ENCODE measurements at places on chromosomes 11 and 22. TPM values are rescaled to one million over a fixed set of nuclear protein-coding genes. Genes with fewer than 3 reads are reported as not detected.

Gene GPR83
- under 0.01 TPM for total RNA-seq

Gene NPAS4
- not detected for total RNA-seq

Gene SCGB1D2
- not detected for total RNA-seq

Gene FAM181B
- total RNA-seq: not detected

Gene PGR
- under 0.01 TPM for total RNA-seq

Gene CALCA
- not detected for total RNA-seq

Gene CRACR2B
- total RNA-seq: 0.65 TPM

Gene OPCML
- not detected for total RNA-seq

Gene PRODH
- total RNA-seq: 0.18 TPM

Gene BBOX1
- total RNA-seq: 0.28 TPM

Gene TIGD3
- total RNA-seq: 0.14 TPM

Gene IFTAP
- total RNA-seq: 30.3 TPM

Gene MYOD1
- total RNA-seq: not detected

Gene TRIM51
- total RNA-seq: not detected

Gene TYR
- total RNA-seq: not detected

Gene PGA5
- total RNA-seq: not detected

Gene SLC15A3
- total RNA-seq: 15.8 TPM

Gene DESI1
- total RNA-seq: 9.0 TPM

Gene OR56A1
- not detected for total RNA-seq

Gene FUT4
- 3.3 TPM for total RNA-seq

Gene ACRV1
- not detected for total RNA-seq

Gene MUC5AC
- not detected for total RNA-seq

Gene ELF5
- not detected for total RNA-seq

Gene MS4A7
- not detected for total RNA-seq

Gene CXCR5
- total RNA-seq: not detected

Gene BCO2
- total RNA-seq: 7.5 TPM

Gene TUB
- 15.2 TPM for total RNA-seq

Gene CHKB
- total RNA-seq: 16.6 TPM

Gene KDM4D
- 0.43 TPM for total RNA-seq

Gene TMPRSS6
- not detected for total RNA-seq

Gene RCOR2
- total RNA-seq: 4.3 TPM

Gene CALCB
- total RNA-seq: not detected

Gene PAX6
- not detected for total RNA-seq

Gene TREH
- not detected for total RNA-seq

Gene DMC1
- total RNA-seq: 2.7 TPM

Gene XKR3
- total RNA-seq: not detected

Gene OR2AG2
- under 0.01 TPM for total RNA-seq

Gene ZNF215
- total RNA-seq: 3.1 TPM

Gene KRTAP5-8
- total RNA-seq: not detected

Gene EFEMP2
- 94.0 TPM for total RNA-seq

Gene TMEM109
- total RNA-seq: 17.8 TPM

Gene PRG2
- 0.55 TPM for total RNA-seq

Gene RIC3
- not detected for total RNA-seq

Gene WBP2NL
- 0.46 TPM for total RNA-seq

Gene C11orf21
- total RNA-seq: not detected

Gene AGBL2
- 0.83 TPM for total RNA-seq

Gene APOBEC3B
- total RNA-seq: 0.37 TPM

Gene OR5A1
- total RNA-seq: not detected

Gene CASP4
- 168 TPM for total RNA-seq

Gene OTOG
- not detected for total RNA-seq

Gene XNDC1N
- total RNA-seq: 5.1 TPM

Gene DSCAML1
- total RNA-seq: not detected

Gene AIFM3
- 1.3 TPM for total RNA-seq

Gene ZNF74
- 10.4 TPM for total RNA-seq

Gene OR2AG1
- total RNA-seq: not detected
